ENCODE measurements at places on chromosomes 6 and 20.
A peak's percentile ranks its signal among the peaks of the same experiment; 100 is the strongest.

DNA sequence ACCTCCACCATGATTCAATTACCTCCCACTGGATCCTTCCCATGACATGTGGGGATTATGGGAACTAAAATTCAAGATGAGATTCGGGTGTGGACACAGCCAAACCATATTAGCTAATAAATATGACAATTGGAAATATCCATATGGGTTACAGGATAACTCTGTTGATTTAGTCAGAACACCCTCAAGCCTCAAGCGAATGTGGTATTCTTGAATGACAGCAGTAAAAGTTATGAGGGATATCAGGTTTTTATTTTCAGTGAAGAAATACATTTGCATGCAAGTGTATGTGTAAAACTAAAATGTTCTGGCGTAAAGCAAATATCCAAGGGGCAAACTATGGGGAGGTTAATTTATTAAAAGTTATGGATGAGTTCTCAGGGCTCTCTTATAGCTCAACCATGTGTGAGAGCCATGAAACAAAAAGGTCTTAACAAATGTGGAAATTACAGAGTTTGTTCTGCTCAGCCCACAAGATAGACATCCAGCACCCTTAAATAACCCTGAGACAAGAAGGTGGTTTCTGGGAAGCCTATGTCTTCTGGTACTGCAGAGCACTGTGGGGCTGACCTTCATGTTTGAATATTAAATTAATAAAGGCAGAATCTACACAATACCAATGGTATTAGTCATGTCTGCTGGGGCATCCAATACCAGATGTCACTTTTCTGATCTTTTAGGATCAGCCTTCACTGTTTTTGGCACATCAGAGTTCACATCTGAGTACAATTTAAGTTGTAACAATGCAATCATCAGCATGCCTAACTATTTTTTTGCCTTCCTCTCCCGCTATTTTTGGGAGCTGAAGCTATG, 370.5 kb upstream of the RSPO3 start:
- DNase-seq = no peak

- no peak for DNase-seq
Measured at GRCh38 chr6:86706449-86706848, 230.9 kb upstream of the HTR1E start.

DNA sequence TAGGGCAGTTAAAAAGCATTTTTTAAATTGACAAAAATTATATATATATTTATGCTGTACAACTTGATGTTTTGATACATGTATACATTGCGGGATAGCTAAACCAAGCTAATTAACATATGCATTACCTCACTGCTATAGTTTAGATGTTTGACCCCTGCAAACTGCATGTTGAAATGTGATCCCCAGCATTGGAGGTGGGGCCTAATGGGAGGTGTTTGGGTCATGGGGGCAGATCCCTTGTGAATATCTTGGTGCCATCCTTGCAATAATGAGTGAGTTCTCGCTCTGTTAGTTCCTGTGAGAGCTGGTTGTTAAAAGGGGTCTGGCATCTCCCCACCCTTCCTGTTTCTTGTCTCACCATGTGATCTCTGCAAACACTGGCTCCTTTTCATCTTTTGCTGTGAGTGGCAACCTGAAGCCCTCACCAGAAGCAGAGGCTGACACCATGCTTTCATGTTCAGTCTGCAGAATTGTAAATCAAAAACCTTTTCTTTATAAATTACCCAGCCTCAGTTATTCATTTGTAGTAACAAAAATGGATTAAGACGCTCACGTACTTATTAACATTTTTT, 111.8 kb downstream of the MCHR2 start:
- DNase-seq = no peak

DNA sequence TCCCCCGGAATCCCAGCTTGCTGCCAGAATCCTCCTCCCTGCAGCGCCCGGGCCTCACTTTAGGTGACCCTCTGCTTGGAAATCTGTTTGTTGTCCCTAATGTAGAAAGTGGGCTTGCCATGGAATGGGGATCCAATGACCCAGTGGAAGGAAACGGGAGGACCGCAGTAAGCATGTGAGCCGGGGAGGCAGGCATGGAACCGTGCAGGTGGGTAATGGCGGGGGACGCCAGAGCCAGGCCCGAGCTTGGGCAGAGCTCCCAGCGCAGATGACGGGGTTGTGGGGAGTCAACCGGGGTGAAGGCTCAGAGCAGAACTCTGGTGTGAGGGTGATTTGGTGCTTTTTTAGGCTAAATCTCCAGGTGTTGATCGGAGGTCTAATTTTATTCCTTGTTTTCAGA, 188.3 kb downstream of the QKI start:
- no peak for DNase-seq

GRCh38 chr6:6439778-6440177, 119.3 kb upstream of the F13A1 start:
- no peak for DNase-seq

- no peak for DNase-seq
Measured at GRCh38 chr6:81575442-81575841, 177.0 kb downstream of the TENT5A start.

DNA sequence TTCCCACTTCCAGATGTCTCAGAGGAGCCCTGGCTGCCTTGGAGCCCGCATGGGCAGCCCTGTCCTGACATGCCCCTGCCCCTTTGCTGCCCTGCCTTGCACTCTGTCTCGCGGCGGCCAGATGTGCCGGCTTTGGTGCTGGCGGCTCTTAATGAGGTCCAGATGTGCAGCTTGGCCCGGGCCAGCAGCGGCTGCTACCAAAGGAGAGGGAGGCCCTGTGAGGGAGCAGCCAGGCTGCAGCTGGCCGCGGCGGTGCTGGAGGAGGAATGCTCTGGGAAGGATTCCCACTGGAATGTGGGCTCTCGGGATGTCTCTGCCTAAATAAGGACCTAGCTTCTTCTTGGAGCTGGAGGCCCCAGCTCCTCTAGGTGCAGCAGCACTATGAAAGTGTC, 72.4 kb downstream of the FGD2 start:
- peak; percentile 91 for DNase-seq

- DNase-seq = no peak
Measured at GRCh38 chr6:88361298-88361697, 195.2 kb upstream of the CNR1 start.

- no peak for DNase-seq
Measured at GRCh38 chr6:26105109-26105730, 18.0 kb downstream of the HFE start.

GRCh38 chr6:122758927-122759334, 20.6 kb upstream of the FABP7 start:
- DNase-seq = no peak

GRCh38 chr20:52379723-52380336, 188.3 kb upstream of the ZFP64 start:
- peak; percentile 54 for DNase-seq

DNA sequence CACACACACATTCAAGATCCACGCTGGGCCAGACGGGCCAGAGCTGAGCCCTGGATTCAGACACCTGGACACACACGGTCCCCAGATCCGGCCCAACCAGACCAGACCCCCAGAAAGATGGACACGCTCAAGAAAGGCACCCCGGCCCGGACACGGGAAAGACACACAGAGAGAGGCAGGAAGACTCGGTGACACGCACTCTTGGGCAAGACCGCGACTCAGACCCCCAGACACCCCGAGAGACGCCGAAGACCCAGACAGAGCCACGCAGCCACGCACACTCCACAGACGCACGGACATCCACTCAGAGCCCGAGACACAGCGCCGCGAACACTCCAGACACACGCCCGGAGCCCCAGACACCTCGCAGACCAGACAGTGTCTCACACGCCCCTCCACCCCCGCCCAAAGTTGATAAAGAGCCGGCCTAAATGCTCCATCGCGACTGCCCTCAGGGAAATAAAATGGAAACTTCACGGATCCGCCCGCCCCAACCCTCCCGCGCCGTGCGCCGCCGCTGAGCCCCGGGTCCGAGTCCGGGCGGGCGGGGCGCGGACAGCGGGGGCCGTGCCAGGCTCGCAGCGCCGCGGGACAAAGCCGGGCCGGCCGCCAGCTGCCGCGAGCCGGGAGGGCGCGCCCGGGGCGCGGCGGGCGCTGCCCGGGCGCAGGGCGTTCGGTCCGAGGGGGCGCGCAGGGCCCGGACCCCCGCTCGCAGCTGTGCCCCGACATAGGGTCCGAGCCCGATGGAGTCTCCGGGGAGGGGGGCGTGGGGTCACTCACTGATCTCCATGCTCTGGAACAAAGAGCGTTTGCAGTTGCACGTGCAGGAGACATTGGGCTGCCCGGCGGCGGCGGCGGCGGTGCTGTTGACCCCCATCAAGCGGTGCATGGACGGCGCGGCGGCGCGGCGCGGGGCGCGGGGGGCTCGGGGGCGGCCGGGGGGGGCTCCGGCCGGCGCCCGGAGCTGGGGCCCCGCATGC, 831 bp downstream of the PMEPA1 start:
- peak; percentile 65 for DNase-seq

DNA sequence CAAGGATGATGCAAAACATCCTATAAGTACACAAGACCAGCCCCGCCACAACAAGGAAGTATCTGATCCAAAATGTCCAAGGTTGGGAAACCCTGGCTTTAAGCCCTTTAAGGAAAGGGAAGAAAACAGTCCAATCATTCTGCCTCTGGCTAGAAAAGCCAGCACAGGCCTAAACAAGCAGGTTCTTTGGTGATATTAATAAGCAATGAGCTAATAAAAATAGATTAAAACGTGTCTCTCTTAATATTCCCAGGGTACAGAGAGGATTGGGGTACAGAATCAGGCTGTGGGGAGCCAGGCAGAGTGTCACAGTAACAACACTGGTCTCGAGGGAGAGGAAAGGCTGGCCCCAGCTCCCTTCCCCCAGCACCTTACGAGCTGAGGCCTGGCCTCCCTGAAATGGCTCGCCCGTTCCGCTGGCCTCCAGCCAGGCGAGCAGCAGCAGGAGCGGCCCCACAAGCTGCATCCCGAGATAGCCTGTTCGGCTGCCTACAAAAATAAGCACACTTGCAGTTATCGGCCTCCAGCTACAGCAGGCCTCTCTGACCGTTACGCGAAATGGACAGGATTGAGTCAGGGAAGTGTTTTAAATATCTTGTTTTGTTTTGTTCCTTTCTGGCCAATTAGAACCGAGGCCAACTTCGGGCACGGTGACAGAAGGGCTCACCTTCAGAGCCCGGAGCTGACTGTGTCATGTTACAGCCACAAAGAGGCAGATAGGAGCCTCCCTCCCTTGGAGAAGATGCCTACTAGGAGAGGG, 4.0 kb upstream of the ZMYND8 start:
- peak; percentile 94 for DNase-seq

GRCh38 chr6:5961836-5962235, 44.9 kb downstream of the NRN1 start:
- no peak for DNase-seq

GRCh38 chr6:108254433-108255410, 6.1 kb downstream of the SNX3 start:
- no peak for DNase-seq

DNA sequence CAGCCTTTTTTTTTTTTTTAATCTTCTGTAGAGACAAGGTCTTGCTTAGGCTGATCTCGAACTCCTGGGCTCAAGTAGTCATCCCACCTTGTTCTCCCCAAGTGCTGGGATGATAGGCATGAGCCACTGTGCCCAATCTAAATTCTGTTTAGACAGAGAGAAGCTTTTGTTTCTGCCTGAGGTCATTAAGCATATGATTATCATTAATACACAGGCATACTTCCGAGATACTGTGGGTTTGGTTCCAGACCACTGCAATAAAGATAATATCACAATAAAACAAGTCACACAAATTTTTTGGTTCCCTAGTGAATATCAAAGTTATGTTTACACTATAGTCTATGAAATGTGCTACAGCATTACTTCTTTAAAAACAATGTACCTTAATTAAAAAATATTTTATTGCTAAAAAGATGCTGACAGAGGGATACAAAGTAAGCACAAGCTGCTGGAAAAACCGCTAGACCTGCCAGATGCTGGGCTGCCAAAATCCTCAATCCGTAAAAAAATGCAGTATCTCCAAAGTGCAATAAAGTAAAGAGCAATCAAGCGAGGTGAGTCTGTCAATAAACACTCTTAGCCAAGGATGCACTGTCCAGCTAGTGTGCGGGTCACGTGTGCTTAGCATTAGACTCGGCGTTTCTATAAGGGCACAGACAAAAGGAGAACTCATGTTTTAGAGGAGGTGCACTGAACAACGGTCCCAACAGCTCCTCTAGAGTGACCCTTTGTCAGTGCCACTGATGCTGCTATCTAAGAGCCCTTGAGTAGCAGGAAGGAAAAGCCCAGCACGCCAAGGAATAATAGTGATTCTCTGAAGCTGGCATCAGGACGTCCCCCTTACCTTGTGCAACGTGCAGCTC, 16.1 kb downstream of the TXNDC5 start:
- no peak for DNase-seq

- no peak for DNase-seq
Measured at GRCh38 chr20:31695849-31696804, 26.5 kb downstream of the BCL2L1 start.
